ENCODE measurements at places on chromosomes 5 and 9. TPM values are rescaled to one million over a fixed set of nuclear protein-coding genes. Genes with fewer than 3 reads are reported as not detected.

DNA sequence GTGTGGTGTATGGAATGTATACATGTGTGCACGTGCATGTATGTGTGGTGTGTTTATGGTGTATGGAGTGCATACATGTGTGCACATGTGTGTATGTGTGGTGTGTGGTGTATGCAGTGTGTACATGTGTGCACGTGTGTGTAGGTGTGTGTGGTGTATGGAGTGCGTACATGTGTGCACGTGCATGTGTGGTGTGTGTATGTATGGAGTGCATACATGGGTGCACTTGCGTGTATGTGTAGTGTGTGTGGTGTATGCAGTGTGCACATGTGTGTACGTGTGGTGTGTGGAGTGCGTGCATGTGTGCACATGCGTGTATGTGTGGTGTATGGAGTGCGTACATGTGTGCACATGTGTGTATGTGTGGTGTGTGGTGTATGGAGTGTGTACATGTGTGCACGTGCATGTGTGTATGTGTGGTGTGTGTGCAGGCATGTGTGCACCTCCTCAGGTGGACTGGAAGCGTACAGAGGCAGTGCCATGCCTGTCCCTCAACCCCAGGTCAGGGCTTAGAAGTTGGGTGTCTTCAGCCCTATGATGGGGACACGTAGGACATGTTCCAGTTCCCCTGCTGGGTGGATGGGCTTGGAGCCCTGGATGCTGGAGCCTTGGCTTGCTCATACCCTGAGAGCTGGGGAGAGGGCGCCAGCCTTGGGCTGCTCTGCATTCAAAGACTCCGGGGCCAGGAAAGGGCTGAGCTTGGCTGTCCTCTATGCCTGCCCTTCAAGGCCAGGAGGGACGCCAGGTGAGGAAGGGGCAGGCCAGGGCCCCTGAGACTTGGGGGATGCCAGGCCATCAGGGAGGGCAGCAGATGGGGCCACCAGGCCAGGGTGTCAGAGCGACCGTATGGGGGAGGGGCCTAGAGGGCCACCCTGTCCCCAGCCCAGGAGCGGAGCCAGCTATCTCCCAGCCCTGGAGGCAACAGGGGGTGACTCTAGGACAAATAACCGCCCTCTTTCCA is 12.2 kb downstream of the MYMK start:
- no peaks in the 10 kb centered on the region for H3K4me1 ChIP-seq
- no peak overlapping the region for H3K27ac ChIP-seq
- no peak for DNase-seq
- H3K27me3 ChIP-seq = peaks cover 13% of the 10 kb centered on the region

DNA sequence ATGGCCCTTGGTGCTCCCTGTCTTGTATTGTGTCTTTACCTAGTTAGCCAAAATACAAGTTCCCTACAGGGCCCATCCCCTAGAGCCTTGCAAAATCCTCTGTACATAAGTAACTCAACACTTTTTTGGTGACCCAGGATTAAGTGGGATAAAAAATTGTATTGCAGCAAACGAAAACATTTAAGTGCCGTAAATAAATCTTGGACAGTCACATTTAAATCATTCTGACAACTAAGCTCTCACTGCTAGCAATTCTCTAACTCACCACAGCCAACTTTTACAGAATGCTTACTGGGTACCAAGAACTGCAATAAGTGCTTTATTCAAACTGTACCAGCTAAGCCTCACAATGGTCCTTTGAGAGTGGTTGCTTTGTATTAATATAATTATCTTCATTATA is 56.6 kb downstream of the GNAQ start:
- no peaks in the 10 kb centered on the region for H3K36me3 ChIP-seq
- H3K27me3 ChIP-seq = no peaks in the 10 kb centered on the region
- no peak overlapping the region for H3K27ac ChIP-seq
- no peak overlapping the region for H3K4me3 ChIP-seq

- no peak overlapping the region for H3K4me3 ChIP-seq
- H3K36me3 ChIP-seq = no peaks in the 10 kb centered on the region
- DNase-seq = no peak
- H3K27ac ChIP-seq = no peak overlapping the region
- no peaks in the 10 kb centered on the region for H3K4me1 ChIP-seq
- no peaks in the 10 kb centered on the region for H3K27me3 ChIP-seq
Observed at GRCh38 chr5:11302663-11303062, 541.6 kb upstream of the DAP start.

- H3K27me3 ChIP-seq = no peaks in the 10 kb centered on the region
- no peak overlapping the region for H3K4me3 ChIP-seq
- DNase-seq = no peak
- no peaks in the 10 kb centered on the region for H3K4me1 ChIP-seq
Observed at GRCh38 chr5:93249651-93250289, 331.2 kb downstream of the NR2F1-AS1 start.

DNA sequence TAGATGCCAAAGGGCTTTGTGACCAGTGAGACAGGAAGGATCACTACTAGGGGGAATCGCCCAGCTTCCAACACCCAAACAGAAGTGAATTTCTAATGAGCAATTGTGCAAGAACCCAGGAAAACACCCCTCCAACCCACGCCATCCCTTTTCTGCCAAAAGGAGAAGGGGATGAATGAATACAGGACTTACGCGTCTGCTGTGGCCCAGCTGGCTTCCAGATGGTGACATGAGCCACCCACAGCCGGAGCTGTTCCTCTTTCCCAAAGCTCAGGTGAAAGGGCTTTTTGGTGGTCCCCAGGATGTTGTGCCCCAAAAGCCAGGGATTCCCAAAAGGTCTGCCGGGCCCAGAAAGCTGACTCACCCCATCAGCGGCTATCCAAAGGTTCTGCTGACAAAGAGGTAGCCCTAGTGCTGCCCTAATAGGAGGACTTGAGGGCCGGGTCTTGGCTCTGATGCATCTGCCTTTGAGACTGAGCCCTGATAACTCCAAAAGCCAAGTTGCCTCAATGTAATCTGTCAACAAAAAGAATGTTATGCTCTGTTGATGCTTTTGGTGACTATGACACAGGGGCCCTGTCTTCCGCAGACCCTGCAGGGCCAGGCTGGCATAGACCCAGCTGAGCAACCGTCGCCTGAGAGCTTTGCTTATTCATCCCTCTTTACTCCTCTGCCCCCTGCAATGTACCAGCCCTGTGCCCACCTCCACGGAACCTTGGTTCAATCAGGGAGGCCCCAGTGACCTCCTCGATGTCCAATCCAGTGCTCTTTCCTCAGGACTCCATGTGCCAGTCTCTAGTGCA is 14.5 kb downstream of the GSN start:
- DNase-seq = peak; percentile 49
- H3K27ac ChIP-seq = peak overlapping the region; percentile 98
- H3K36me3 ChIP-seq = no peaks in the 10 kb centered on the region
- peaks cover 88% of the 10 kb centered on the region for H3K4me1 ChIP-seq

DNA sequence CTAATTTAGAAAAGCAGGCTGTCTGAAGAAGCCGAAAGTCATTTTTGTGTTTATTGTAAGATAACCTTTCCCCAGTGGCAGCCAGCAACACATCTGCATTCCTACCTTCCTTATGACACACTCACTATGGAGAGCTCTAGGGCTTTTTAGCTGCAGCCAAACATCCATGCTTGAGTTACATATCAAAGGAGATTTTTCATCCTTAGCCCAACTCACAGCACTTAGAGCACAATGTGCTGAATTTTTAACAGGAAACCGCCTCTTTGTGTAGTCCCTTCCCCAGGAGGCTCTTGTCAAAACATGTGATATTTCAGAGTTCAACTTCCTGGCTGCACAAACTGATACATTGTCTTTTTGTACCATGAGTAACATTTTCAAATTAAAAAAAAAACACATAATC is 379.2 kb downstream of the CTNND2 start:
- no peak overlapping the region for H3K4me3 ChIP-seq
- H3K36me3 ChIP-seq = no peaks in the 10 kb centered on the region
- H3K27ac ChIP-seq = no peak overlapping the region
- no peaks in the 10 kb centered on the region for H3K4me1 ChIP-seq

- no peaks in the 10 kb centered on the region for H3K36me3 ChIP-seq
- H3K27me3 ChIP-seq = no peaks in the 10 kb centered on the region
- H3K27ac ChIP-seq = no peak overlapping the region
- H3K4me1 ChIP-seq = no peaks in the 10 kb centered on the region
- no peak for DNase-seq
Observed at GRCh38 chr9:125904155-125904851, 157.1 kb downstream of the PBX3 start.

GRCh38 chr5:144196612-144197011 is 25.9 kb downstream of the KCTD16 start:
- H3K27ac ChIP-seq = no peak overlapping the region
- no peaks in the 10 kb centered on the region for H3K27me3 ChIP-seq
- DNase-seq = no peak

- peak overlapping the region; percentile 93 for H3K4me3 ChIP-seq
- peaks cover 14% of the 10 kb centered on the region for H3K36me3 ChIP-seq
- peak; percentile 49 for DNase-seq
- H3K27ac ChIP-seq = peak overlapping the region; percentile 98
- H3K4me1 ChIP-seq = peaks cover 8% of the 10 kb centered on the region
- H3K27me3 ChIP-seq = no peaks in the 10 kb centered on the region
Observed at GRCh38 chr5:160118349-160119141, 705 bp downstream of the PWWP2A start.

GRCh38 chr5:173781432-173781815 is 106.7 kb upstream of the CPEB4 start:
- no peak for DNase-seq
- H3K4me1 ChIP-seq = peaks cover 26% of the 10 kb centered on the region
- no peaks in the 10 kb centered on the region for H3K36me3 ChIP-seq
- peak overlapping the region; percentile 80 for H3K27ac ChIP-seq
- H3K27me3 ChIP-seq = no peaks in the 10 kb centered on the region

- no peaks in the 10 kb centered on the region for H3K27me3 ChIP-seq
- no peak overlapping the region for H3K4me3 ChIP-seq
- no peak for DNase-seq
- no peak overlapping the region for H3K27ac ChIP-seq
Observed at GRCh38 chr5:92003806-92004205, 620.7 kb upstream of the ARRDC3 start.

DNA sequence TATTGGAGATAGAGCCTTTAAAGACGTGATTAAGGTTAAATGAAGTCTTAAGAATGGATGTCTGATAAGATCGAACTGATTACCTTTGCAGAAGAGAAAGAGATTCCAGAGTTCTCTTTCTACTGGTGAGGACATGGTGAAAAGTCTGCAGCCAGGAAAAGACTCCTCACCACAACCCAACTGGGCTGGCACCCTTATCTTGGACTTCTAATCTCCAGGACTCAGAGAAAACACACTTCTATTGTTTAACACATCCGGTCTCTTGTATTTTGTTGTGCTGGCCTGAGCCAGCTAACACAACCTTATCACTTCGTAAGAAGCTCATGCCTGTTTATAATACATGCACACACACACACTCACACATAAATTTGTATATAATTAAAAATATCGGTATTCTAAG is 489.1 kb downstream of the PRDM9 start:
- H3K36me3 ChIP-seq = no peaks in the 10 kb centered on the region
- H3K27me3 ChIP-seq = no peaks in the 10 kb centered on the region
- H3K27ac ChIP-seq = no peak overlapping the region
- H3K4me1 ChIP-seq = no peaks in the 10 kb centered on the region
- H3K4me3 ChIP-seq = no peak overlapping the region

DNA sequence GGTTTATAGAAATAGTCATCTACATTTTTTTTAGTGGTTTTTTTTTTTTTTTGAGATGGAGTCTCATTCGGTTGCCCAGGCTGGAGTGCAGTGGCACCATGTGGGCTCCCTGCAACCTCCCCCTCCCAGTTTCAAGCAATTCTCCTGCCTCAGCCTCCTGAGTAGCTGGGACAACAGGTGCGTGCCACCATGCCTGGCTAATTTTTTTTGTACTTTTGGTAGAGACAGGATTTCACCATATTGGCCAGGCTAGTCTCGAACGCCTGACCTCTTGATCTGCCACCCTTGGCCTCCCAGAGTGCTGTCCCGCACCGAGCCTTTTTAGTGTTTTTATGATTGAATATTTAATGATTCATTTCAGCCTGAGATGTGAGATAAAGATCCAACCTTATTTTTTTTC is 27.3 kb downstream of the ANKRD33B start:
- no peak overlapping the region for H3K27ac ChIP-seq
- no peaks in the 10 kb centered on the region for H3K27me3 ChIP-seq
- H3K4me1 ChIP-seq = peaks cover 16% of the 10 kb centered on the region
- no peak for DNase-seq
- H3K4me3 ChIP-seq = no peak overlapping the region

DNA sequence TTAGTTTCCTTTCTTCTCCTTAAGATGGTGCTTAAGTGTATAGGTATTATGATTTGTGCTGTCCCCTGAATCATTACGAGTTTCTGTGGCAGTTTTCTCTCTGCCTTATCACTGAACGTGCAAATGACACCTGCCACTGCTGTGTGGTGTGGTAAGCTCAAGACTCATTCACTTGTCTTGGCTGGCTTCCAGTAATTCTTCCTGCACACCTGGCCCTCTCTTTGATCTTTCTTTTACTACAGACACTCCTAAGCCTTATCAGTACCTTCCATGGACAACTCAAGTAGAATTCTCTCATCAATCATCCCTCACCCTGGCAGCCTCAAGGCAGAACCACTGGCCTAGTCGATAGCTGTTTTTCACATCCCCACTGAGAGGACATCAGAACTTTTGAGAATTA is 82.6 kb upstream of the ADAMTS19 start:
- no peaks in the 10 kb centered on the region for H3K4me1 ChIP-seq
- H3K27me3 ChIP-seq = no peaks in the 10 kb centered on the region
- no peak for DNase-seq
- H3K4me3 ChIP-seq = no peak overlapping the region

GRCh38 chr5:80041527-80041926 is 6.4 kb downstream of the THBS4 start:
- no peak overlapping the region for H3K27ac ChIP-seq
- no peaks in the 10 kb centered on the region for H3K36me3 ChIP-seq
- no peak overlapping the region for H3K4me3 ChIP-seq
- no peaks in the 10 kb centered on the region for H3K4me1 ChIP-seq

GRCh38 chr9:95508242-95508967 is 8.4 kb downstream of the PTCH1 start:
- peak overlapping the region; percentile 98 for H3K4me3 ChIP-seq
- H3K27me3 ChIP-seq = no peaks in the 10 kb centered on the region

GRCh38 chr5:100779669-100780375 is 123.3 kb downstream of the ST8SIA4 start:
- no peaks in the 10 kb centered on the region for H3K4me1 ChIP-seq
- H3K27ac ChIP-seq = no peak overlapping the region
- H3K4me3 ChIP-seq = no peak overlapping the region
- no peaks in the 10 kb centered on the region for H3K36me3 ChIP-seq
- peak; percentile 13 for DNase-seq

Gene LECT2
- not detected for total RNA-seq

Gene AGXT2
- total RNA-seq = not detected

Gene FRMPD1
- total RNA-seq = 0.46 TPM

Gene CSF2
- not detected for total RNA-seq

Gene FOXD4
- total RNA-seq = 1.1 TPM

Gene SAPCD2
- 0.17 TPM for total RNA-seq

Gene BHMT2
- total RNA-seq = 6.7 TPM

Gene MYMK
- total RNA-seq = not detected

Gene SLC25A2
- not detected for total RNA-seq
